ENCODE measurements at places on chromosomes 11 and 22.

GRCh38 chr11:11265320-11265719, 87.7 kb downstream of the CSNK2A3 start:
- no peak for DNase-seq

GRCh38 chr11:59010708-59011107, 71.4 kb downstream of the GLYATL1 start:
- no peak for DNase-seq

DNA sequence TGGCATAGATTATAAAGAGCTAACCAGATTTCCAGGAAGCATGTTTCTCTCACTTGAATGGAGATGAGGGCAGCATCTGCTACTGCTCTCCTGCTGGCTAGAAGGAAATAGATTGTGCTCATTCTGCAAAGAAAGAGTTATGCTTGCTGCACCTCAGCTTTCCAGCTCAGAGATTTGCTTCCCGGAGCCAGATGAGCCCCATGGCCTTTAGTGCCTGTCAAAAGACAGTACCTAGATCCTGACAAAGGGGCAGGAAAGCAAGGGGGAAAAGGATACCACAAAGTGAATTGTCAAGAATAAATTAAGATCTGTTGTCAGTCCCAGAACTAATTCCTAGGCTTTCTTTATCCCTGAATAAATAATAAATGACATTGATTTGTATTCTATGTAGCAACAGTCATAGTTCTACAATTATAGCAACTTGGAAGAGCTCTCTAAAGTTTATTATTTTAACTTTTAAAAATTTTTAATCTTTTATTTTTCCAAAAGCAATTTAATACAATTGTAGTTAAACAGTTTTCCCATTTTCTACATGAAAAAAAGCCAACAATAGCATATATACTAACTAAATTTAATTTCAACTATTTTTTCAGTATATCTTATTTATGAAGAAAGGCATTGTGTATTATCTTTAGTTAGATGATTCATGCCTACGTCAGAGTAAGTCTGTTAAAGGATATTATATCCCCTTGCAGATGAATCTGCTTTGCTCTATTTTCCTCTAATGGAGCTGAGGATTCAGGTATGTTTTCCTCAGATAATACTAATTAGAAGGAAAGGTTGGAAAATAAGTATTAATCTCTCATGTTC, 306.1 kb upstream of the DDI1 start:
- no peak for DNase-seq

DNA sequence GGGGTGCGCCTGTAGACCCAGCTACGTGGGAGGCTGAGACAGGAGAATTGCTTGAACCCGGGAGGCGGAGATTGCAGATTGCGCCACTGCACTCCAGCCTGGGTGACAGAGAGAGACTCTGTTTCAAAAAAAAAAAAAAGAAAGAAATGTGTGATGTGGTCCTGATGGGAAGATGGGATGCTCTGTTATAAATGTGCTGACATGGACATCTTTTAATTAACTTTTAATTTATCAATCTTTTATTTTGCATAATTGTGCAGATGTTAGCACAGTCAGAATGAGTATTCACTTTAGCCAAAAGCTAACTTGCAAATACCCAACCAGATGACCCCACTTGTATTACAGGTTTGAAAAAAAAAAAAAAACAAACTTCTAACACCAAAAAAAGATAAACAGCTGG, 23.8 kb upstream of the USP47 start:
- DNase-seq, result no peak

- no peak for DNase-seq
These were observed 3.8 kb upstream of the GP1BB start for GRCh38 chr22:19719488-19720021.

DNA sequence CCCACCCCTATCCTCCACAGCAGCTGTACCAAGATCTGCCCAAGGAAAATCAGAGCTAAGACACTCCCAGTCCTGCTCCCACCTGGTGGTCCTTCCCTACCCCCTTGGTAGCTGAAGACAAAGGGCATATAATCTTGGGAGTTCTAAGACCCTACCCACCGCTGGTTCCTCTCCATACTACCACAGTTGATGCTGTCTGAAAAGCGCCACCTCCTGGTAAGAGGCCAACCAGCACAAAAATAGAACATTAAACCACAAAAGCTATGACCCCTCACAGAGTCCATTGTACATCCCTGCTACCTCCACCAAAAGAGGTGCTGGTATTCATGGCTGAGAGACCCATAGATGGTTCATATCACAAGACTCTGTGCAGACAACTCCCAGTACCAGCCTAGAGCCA, 161.5 kb upstream of the ARHGAP42 start:
- no peak for DNase-seq
